ENCODE measurements at places on chromosomes 5 and 9. TPM values are rescaled to one million over a fixed set of nuclear protein-coding genes. Genes with fewer than 3 reads are reported as not detected.
A peak's percentile ranks its signal among the peaks of the same experiment; 100 is the strongest.

The GFRA3 gene
- 1.0 TPM for total RNA-seq

The ZFAND5 gene
- 124 TPM for total RNA-seq

The SPINK1 gene
- 1.4 TPM for total RNA-seq

The TMEM215 gene
- 0.10 TPM for total RNA-seq

The GMCL2 gene
- not detected for total RNA-seq

GRCh38 chr5:74063821-74064220 lies 437.8 kb downstream of the ARHGEF28 start:
- DNase-seq: no peak

DNA sequence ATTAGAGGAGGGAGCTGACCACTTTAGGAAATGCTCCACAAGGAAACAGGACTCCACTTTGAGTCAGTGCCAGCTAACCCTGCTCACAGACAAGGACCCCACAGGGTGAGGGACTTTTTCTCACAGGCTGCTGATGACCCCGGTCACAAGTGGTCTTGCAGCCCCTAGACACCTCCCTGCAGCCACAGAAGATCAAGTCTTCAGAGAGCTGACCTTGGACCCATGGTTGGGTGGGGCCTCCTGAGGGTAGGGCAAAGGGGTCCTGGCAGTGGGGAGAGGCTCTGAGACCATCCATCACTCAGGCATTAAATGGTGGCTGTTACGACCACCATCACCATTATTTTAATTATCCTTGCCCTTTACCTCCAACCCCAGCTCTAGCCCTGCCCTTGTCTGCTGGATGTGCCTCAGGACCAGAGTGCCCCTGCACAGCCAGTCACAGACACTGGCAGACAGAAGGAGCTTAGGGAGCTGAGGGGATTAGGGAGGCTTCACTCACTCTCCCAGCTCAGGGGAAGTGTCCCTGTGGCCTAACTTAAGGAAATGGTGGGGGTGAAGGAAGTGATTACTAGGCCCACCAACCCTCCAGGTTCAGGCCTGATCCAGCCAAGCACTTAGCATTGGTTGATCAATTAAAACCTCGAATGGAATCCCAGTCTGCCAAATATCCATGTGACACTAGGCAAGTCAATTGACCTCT lies 1.6 kb downstream of the ACSL6 start:
- no peak for DNase-seq

GRCh38 chr9:96464426-96464825 lies 14.5 kb downstream of the HABP4 start:
- no peak for DNase-seq

DNA sequence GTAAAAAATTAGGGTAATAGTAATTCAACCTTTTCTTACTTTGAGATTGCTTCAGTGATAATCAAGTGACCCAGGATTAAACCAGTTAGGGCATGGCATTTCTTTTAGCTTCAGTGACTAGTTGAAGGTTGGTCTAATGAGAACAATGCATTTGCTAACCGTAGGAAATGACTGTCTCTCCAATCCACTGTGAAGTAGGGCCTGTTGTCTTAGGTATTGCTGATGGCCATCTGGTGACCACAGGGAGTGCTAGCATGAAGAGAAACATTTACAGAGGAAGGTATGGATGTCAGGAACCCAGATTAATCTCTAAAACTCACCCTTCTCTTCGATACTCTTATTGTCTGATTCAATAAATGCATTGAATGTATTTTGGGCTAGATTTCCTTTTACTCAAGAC lies 535.9 kb upstream of the SEMA6A start:
- DNase-seq: no peak

DNA sequence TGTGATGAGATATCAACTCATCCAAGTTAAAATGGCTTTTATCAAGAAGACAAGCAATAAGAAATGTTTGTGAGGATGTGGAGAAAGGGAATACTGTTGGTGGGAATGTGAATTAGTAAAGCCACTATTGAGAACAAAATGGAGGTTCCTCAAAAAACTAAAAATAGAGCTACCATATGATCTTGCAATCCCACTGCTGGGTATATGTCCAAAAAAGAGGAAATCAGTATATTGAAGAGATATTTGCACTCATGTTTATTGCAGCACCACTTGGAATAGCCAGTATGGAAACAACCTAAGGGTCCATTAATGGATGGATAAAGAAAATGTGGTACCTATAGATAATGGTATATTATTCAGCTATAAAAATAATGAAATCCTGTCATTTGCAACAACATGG lies 25.1 kb downstream of the PPIP5K2 start:
- DNase-seq: no peak

DNA sequence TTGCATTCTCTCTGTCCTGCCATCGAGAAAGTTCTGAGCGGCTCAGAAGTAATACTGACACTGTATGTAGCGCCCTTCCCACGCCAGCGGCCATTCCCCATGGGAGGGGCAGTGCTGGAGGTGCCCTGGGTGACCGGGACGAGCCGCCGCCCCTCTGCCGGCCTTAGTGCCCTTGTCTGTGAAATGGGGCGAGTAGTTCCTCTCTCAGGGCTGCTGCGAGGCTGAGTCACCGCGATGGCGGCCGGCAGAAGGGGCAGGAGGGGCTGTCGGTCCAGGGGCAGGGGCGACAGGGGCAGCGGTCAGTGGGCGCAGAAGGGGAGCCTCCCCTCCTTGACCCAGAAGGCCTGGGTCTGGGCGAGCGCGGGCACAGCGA lies 148.9 kb downstream of the GAPVD1 start:
- no peak for DNase-seq

DNA sequence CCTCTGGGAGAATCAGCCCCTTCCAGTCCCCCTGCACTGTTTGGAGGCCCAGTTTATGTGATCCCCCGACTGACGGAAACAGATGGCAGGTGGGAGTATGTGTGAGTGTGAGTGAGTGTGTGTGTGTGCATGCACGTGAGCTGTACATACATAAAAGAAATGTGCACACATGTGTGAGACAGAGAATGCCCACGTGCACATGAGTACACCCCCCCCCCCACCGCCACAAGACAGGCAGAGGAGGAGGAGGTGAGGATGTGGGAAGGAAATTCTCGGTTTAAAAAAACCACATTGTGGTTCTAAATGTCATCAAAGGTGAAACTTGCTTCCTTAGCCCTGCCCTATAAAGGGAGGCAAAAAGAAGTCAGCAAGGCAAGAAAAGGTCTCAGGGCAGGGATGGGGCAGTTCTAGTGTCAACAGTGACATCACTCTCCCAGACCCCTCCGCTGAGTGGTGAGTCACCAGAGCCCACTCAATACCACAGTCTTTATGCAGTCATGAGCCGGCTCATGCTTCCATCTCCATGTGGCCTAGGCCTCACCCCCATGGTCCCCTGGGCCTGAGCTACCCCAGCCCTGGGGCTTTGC lies 79.2 kb upstream of the HSPA9 start:
- no peak for DNase-seq

- DNase-seq: no peak
Measured at GRCh38 chr9:10237584-10237983, 375.2 kb downstream of the PTPRD start.

GRCh38 chr5:29378104-29378503 lies 1815.4 kb upstream of the CDH6 start:
- no peak for DNase-seq

DNA sequence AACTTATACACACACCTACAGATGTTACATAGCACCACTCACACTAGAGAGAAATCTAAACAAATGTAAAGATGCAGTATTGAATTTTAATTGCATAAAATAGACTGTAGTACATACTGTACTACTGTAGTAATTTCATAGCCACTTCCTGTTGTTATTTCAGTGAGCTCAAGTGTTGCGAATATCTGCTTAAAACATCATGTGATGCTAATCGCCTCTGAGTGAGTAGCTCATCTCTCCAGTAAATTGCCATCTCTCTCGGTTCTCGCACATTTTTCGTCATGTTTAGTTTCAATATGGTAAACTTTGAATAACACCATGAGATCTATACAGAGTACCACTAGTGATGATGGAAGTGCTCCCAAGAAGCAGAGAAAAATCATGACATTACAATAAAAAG lies 22.0 kb upstream of the ARHGEF28 start:
- no peak for DNase-seq

DNA sequence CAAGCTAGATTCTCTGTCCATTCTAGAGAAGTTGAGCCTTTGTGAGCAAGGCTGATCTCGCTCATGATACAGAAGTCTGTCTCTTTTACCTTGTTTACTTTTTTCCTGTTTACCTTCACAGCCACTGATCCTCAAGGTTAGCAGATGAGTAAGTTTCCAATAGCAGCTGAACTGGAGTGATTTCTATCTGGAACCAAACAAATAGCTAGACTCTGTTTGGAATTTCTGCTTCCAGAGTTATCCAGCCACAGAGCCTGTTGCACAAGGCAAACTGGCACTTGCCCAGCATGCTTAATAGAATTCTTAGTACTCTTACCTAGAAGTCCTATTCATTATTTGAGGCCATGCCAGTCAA lies 12.8 kb upstream of the PANK3 start:
- DNase-seq: no peak

DNA sequence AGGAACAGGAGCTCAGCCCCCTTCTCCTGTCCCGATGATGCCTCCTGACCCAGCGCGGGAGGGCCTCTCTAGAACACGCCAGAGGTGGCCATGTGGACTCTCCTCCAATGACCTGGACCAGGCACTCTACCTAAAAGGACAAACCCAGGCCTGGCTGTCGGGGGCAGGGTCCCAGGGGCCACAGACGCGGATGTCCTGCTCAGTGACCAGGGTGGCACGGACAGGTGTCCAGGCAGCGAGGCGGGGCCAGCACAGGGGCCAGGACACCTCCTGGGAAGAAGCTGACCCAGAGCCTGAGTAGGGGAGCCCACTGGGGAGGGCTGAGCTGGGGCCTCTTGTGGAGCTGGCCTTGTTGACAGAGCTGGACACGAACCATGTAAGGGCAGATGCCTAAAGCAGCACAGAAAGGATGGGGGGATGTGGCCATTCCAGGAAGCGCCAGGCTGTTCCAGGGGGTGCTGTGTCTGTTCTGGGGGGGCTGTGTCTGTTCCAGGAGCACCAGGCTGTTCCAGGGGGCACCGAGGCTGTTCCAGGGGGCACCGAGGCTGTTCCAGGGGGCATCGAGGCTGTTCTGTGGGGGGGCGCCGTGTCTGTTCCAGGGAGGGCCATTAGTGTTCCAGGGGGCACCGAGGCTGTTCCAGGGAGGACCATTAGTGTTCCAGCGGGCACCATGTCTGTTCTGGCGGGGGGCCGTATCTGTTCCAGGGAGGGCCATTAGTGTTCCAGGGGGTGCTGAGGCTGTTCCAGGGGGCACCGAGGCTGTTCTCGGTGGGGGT lies 30.5 kb downstream of the EXD3 start:
- DNase-seq: no peak

DNA sequence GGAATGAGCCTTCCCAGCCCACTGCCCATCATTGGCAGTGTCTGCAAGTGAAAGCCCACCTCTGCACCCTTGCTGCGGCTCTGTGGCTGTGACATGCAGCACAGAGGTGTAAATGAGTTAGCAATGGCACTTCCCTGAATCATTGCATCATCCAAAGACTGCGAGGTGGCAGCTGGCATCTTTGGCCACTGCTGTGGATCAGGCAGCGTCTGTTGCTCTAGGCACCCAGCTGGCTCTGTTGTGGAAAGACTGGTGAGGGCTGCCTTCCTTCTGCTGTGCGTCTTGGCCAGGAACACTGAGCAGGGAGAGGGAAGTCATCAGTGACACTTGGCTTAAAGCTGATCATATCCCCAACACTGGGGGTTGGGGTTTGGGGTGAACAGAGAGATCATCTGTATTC lies 64.5 kb downstream of the MFAP3 start:
- no peak for DNase-seq

DNA sequence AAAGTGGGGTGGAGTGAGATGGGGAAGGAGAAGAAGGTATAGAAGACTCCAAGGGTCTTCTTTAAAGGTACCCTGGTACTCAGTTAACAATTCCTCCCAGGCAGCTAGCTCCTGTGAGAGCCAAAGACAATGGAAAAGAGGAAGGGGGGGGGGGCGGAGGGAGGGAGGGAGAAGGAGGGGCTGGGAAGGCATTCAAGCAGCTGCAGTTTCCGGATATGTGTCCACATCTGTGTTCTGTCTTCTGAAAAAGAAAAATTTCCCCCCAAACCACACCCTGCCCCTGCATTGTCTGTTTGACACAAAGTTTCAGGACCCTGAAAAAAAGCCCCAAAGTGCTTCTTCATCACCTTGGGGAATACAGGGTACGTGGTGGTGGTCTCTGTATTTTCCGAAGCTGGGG lies 11.1 kb downstream of the SPRY4 start:
- peak; percentile 24 for DNase-seq

DNA sequence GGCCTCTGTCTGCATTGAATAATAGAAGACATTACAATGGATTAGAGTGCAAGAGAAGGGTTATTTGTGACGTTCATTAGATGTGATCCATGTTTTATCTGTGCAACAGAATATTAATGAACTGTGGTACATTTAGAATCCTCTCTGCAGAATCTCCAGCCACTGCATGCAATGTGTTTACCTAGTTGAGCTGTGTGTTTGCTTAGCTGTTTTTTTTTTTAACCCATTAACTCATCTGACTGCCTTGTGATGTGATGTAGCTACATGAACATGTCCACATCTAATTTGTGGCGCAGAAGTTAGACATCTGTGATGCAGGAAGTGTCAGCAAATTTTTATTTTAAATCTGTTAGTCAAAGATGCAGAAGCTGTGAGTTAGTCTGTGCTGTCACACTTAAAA lies 236.9 kb downstream of the CD180 start:
- no peak for DNase-seq

DNA sequence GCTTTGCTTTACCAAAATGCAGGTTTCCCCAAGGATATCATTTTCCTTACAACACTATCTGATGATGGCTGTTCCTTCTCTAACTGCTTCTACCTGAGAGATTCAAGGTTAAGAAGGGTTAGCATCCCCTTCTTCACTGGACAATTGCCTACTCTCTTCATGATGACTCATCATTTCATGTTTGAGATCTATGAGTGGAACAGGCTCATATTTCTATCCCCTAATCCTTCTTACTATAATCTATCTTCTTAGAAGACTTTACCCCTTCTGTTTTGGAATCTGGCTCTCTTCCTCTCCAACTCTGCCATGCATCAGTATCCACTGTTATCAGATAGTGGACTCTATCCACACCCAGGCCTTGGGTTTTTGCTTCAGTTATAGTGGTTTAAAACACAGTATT lies 54.3 kb downstream of the NR3C1 start:
- DNase-seq: no peak

- DNase-seq: no peak
Measured at GRCh38 chr5:142883438-142883837, 113.3 kb downstream of the ARHGAP26 start.

All from H7 (cell line).